ENCODE measurements at places on chromosomes 2 and 18.

- DNase-seq, result no peak
Measured at GRCh38 chr2:20509301-20509769, 62.5 kb downstream of the RHOB start.

DNA sequence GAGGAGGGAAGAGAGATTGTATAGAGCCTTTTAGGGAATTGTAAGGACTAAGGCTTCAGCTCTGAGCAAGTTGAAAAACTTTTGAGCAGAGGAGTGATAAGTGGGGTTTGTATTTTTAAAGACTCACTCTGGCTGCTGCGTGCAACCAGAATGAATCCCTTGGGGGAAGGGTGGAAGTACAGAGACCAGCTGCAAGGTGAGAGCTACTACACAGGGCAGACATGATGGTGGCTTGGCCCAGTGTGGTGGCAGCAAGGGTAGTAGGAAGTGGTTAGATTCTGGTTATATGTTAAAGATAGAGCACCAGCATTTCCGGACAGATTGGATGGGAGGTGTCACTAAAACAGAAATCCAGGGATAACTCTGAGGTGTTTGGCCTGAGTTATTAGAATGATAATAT, 10.1 kb upstream of the SESTD1 start:
- no peak for DNase-seq

DNA sequence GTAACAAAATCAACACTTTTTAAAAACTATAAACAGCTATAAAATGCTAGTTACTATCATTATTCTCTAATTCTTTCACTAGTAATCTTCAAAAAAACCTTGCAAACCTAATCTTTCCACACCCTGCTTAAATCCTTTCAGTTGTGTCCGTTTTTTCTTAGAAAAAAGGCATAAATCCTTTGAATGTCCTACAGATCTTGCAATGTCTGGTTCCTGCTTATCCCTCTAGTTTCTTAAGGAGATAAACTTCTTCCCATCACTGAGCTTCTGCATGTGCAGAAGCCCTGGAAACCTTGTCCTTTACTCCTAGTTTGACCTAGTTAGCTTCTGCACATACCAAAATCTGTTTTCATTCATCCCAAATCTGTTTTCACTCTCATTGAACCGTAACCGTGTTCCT, 1.3 kb upstream of the PNO1 start:
- no peak for DNase-seq

DNA sequence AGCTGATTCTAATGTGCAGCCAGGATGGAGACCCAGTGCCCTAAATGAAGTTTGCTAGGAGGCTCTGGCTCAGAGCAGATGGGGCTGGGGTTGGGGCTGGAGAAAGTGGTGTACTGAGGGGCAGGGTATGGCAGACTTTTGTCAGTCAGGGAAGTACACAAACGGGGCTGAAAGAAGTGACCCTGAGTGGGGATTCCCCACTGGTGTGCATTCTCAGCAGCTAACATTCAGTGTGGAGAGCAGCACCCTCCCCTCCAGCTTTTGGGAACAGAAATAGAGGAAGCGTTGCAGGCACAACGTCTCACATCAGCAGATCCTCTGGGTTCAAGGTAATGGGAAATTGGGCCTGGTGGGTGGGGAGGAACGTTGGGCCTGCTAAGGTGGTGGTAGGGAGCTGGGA, 89.1 kb upstream of the GCFC2 start:
- no peak for DNase-seq

GRCh38 chr18:78041218-78041617, 791.6 kb downstream of the GALR1 start:
- DNase-seq, result no peak

- no peak for DNase-seq
Measured at GRCh38 chr2:106342831-106343251, 125.4 kb downstream of the RGPD3 start.

- DNase-seq, result no peak
Measured at GRCh38 chr2:198008230-198008629, 203.8 kb downstream of the PLCL1 start.

- no peak for DNase-seq
Measured at GRCh38 chr18:8468191-8468590, 141.0 kb upstream of the RAB12 start.
